ENCODE measurements at places on chromosomes 2 and 18.

DNA sequence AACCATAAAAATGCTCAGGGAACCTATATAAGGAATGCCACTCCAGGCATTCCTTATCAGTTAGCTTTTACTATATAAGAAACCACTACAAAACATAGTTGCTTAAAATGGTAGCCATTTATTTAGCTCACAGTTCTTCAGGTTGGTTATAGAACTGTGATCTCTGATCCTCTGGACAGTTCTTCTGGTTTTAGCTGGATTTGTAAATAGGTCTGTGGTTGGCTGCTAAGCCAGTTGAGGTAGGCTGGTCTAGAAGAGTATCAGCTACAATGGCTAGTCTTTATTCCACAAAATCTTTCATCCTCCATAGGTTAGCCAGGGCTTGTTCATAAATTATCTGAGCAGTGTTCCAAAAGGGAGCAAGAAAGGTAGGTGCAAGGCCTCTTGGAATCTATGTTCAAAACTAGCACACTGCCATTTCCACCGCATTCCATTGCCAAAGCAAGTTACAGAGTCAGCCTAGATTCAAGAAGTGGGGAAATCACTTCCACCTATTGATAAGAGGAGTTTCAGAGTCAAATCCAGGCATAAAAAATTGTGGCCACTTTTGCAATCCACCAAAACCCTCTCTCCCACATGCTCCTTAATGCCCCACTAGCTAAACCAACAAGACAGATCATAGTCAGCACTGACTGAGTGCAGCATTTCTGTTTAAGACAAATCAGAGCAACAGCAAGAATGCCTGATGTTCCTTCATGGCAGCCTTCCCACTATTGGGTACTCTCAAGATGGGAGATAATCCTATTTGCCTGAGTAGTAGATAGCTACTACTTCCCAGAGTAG is 146.4 kb downstream of the IRS1 start:
- H3K27ac ChIP-seq, result no peak overlapping the region
- no peak overlapping the region for H3K4me3 ChIP-seq
- H3K36me3 ChIP-seq, result no peaks in the 10 kb centered on the region
- H3K4me1 ChIP-seq, result peaks cover 29% of the 10 kb centered on the region

GRCh38 chr2:97950329-97951154 is 45.2 kb downstream of the TMEM131 start:
- H3K27ac ChIP-seq, result no peak overlapping the region
- no peaks in the 10 kb centered on the region for H3K4me1 ChIP-seq
- no peaks in the 10 kb centered on the region for H3K27me3 ChIP-seq

- H3K4me1 ChIP-seq, result no peaks in the 10 kb centered on the region
- H3K4me3 ChIP-seq, result no peak overlapping the region
- no peaks in the 10 kb centered on the region for H3K27me3 ChIP-seq
- no peak for DNase-seq
Observed at GRCh38 chr18:40676668-40677067, 1278.4 kb upstream of the PIK3C3 start.

GRCh38 chr18:58700209-58700608 is 28.9 kb downstream of the MALT1 start:
- H3K27ac ChIP-seq, result no peak overlapping the region
- no peaks in the 10 kb centered on the region for H3K4me1 ChIP-seq
- no peak overlapping the region for H3K4me3 ChIP-seq
- H3K27me3 ChIP-seq, result no peaks in the 10 kb centered on the region

- no peak overlapping the region for H3K4me3 ChIP-seq
- peaks cover 8% of the 10 kb centered on the region for H3K4me1 ChIP-seq
- peak overlapping the region; percentile 39 for H3K27ac ChIP-seq
- H3K36me3 ChIP-seq, result no peaks in the 10 kb centered on the region
- H3K27me3 ChIP-seq, result peaks cover 5% of the 10 kb centered on the region
Observed at GRCh38 chr2:202034249-202035088, 814 bp downstream of the FZD7 start.

DNA sequence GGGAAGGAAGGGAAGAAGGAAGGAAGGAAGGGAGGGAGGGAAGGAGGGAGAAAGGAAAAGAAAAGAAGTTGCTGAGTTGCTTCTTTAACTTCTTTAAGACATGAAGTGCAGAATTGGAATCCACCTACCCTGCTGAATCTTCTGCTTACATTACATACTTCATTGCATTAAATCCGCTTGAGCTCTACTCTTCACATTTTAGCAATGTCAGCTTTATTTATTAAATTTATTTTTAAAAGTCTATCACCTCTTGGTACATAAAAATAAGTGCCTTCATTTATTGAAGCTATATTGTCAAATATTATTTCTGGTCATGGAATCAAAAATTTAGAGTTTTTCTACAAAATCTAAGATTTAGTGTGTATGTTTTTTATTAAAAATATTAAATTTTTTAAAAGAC is 284.6 kb downstream of the CCDC102B start:
- no peak overlapping the region for H3K27ac ChIP-seq
- H3K36me3 ChIP-seq, result no peaks in the 10 kb centered on the region
- H3K4me3 ChIP-seq, result no peak overlapping the region
- no peak for DNase-seq
- no peaks in the 10 kb centered on the region for H3K4me1 ChIP-seq

- peak overlapping the region; percentile 27 for H3K27ac ChIP-seq
- peaks cover 11% of the 10 kb centered on the region for H3K36me3 ChIP-seq
- DNase-seq, result peak; percentile 82
- peaks cover 21% of the 10 kb centered on the region for H3K4me1 ChIP-seq
- H3K4me3 ChIP-seq, result no peak overlapping the region
- no peaks in the 10 kb centered on the region for H3K27me3 ChIP-seq
Observed at GRCh38 chr2:47058003-47058931, 96.8 kb downstream of the STPG4 start.

DNA sequence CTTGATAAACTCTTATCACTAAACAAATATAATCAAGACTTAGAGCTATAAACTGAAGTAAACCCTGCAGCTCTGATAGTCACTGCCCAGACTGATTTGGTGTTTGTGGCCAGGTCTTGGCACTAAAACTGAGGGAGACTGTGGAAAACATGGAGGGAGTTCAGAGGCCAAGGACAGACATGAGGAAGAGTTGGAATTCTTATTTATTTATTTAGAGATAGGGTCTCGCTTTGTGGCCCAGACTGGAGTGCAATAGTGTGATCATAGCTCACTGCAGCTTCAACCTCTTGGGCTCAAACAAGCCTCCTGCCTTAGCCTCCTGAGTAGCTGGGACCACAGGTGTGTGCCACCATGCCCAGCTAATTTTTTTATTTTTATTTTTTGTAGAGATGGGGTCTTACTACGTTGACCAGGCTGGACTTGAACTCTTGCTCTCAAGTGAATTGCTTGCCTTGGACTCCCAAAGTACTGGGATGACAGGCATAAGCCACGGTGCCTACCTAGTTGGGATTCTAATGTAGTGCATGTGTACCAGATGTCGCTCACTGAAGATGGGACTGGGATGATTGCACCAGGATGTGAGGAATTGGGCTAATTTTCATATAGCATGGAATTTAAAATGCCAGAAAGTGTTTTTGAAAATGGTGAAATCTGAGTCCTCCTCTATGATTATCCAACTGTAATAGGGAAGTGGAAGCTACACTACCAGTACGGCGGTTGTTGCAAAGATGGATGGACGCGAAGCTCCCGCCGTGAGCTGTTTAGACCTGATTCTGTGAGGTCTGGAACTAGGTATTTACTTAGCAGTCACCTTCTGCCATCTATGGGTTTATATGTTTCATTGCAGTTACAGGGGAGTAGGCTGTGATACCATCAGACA is 52.7 kb upstream of the CTLA4 start:
- no peak overlapping the region for H3K4me3 ChIP-seq
- no peaks in the 10 kb centered on the region for H3K36me3 ChIP-seq
- no peaks in the 10 kb centered on the region for H3K27me3 ChIP-seq
- peak overlapping the region; percentile 65 for H3K27ac ChIP-seq
- H3K4me1 ChIP-seq, result no peaks in the 10 kb centered on the region

GRCh38 chr18:75264926-75265597 is 54.5 kb downstream of the TSHZ1 start:
- no peak for DNase-seq
- no peaks in the 10 kb centered on the region for H3K27me3 ChIP-seq
- peaks cover 28% of the 10 kb centered on the region for H3K4me1 ChIP-seq
- H3K27ac ChIP-seq, result no peak overlapping the region

DNA sequence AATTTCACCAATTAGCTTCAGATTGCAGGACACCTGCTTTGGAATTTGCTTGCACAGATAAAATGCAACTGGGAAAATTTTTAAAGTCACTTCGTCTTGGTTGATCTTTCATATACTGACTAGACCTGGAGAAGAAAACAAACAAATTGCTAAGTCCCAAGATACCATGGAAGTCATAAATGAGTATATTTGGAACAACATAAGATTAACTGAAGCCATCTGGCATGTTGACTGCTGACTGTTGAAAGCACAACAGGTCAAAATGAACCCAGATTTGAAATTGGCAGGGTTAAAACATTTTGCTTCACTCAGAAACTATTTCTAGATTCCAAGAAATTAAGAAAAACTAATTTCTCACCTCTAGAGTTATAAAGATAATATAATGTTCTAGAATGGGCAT is 470.7 kb downstream of the LPIN1 start:
- H3K36me3 ChIP-seq, result no peaks in the 10 kb centered on the region
- H3K4me3 ChIP-seq, result no peak overlapping the region
- H3K27me3 ChIP-seq, result no peaks in the 10 kb centered on the region
- H3K4me1 ChIP-seq, result no peaks in the 10 kb centered on the region
- DNase-seq, result no peak
- H3K27ac ChIP-seq, result no peak overlapping the region

DNA sequence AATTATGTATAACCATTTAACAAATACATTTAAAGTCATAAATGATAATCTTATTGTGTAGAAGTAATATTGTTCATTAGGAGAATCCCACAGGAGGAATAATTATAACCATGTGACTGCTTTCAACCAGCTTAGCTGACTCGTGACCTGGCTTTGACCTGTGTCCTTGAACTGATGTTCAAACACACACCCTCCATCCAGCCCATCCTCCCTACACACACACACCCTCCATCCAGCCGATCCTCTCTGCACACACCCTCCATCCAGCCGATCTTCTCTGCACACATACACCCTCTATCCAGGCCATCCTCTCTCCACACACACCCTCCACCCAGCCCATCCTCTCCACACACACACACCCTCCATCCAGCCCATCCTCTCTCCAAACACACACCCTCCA is 83.5 kb downstream of the EIPR1 start:
- H3K36me3 ChIP-seq, result no peaks in the 10 kb centered on the region
- no peak for DNase-seq
- no peak overlapping the region for H3K27ac ChIP-seq
- no peaks in the 10 kb centered on the region for H3K4me1 ChIP-seq
- H3K27me3 ChIP-seq, result no peaks in the 10 kb centered on the region
- no peak overlapping the region for H3K4me3 ChIP-seq

GRCh38 chr2:240320204-240320993 is 115.1 kb upstream of the GPC1 start:
- no peaks in the 10 kb centered on the region for H3K27me3 ChIP-seq
- H3K27ac ChIP-seq, result no peak overlapping the region
- H3K4me1 ChIP-seq, result no peaks in the 10 kb centered on the region

GRCh38 chr2:64941801-64942200 is 47.4 kb upstream of the SLC1A4 start:
- no peak overlapping the region for H3K4me3 ChIP-seq
- H3K4me1 ChIP-seq, result peaks cover 25% of the 10 kb centered on the region
- no peak overlapping the region for H3K27ac ChIP-seq

GRCh38 chr18:261398-262073 is 6.3 kb downstream of the THOC1 start:
- no peak overlapping the region for H3K4me3 ChIP-seq
- H3K4me1 ChIP-seq, result peaks cover under 1% of the 10 kb centered on the region
- peaks cover 46% of the 10 kb centered on the region for H3K36me3 ChIP-seq
- H3K27ac ChIP-seq, result no peak overlapping the region
- H3K27me3 ChIP-seq, result no peaks in the 10 kb centered on the region
- DNase-seq, result no peak

GRCh38 chr2:128835974-128836373 is 517.3 kb upstream of the HS6ST1 start:
- H3K27ac ChIP-seq, result no peak overlapping the region
- H3K27me3 ChIP-seq, result no peaks in the 10 kb centered on the region
- H3K36me3 ChIP-seq, result no peaks in the 10 kb centered on the region
- no peak for DNase-seq
- no peaks in the 10 kb centered on the region for H3K4me1 ChIP-seq
- H3K4me3 ChIP-seq, result no peak overlapping the region

GRCh38 chr2:111701798-111702118 is 182.2 kb downstream of the ANAPC1 start:
- DNase-seq, result no peak
- H3K27ac ChIP-seq, result no peak overlapping the region
- no peaks in the 10 kb centered on the region for H3K27me3 ChIP-seq
- no peak overlapping the region for H3K4me3 ChIP-seq
- H3K36me3 ChIP-seq, result no peaks in the 10 kb centered on the region
- H3K4me1 ChIP-seq, result peaks cover 14% of the 10 kb centered on the region

GRCh38 chr2:99445065-99445464 is 44.8 kb downstream of the REV1 start:
- no peaks in the 10 kb centered on the region for H3K27me3 ChIP-seq
- H3K4me3 ChIP-seq, result no peak overlapping the region
- H3K4me1 ChIP-seq, result peaks cover 8% of the 10 kb centered on the region
- H3K27ac ChIP-seq, result no peak overlapping the region
- H3K36me3 ChIP-seq, result no peaks in the 10 kb centered on the region

GRCh38 chr2:150487537-150488429 is at the start of gene RND3:
Gene RND3, minus strand, starts transcription at chr2:150487667. Its CDS starts 250 bp downstream, at chr2:150487417.
- H3K4me3 ChIP-seq, result peak within 1 kb of the TSS; percentile 57
- H3K4me1 ChIP-seq, result peaks cover 19% of the 10 kb centered on the region
- H3K27ac ChIP-seq, result peak within 1 kb of the TSS; percentile 67
- no peaks in the 10 kb centered on the region for H3K36me3 ChIP-seq

- no peak overlapping the region for H3K27ac ChIP-seq
- H3K27me3 ChIP-seq, result no peaks in the 10 kb centered on the region
- DNase-seq, result no peak
- H3K4me3 ChIP-seq, result no peak overlapping the region
- H3K4me1 ChIP-seq, result no peaks in the 10 kb centered on the region
- H3K36me3 ChIP-seq, result no peaks in the 10 kb centered on the region
Observed at GRCh38 chr2:194319222-194319992, 1337.6 kb upstream of the SLC39A10 start.
